ENCODE measurements at places on chromosomes 7 and 10. TPM values are rescaled to one million over a fixed set of nuclear protein-coding genes. Genes with fewer than 3 reads are reported as not detected.

Gene MINDY4
- total RNA-seq: 5.6 TPM

Gene IL6
- not detected for total RNA-seq

GRCh38 chr10:84244651-84245270 lies at the start of gene RGR:
Gene RGR, plus strand, starts transcription at chr10:84245053. Its CDS starts 38 bp downstream, at chr10:84245091.
- ATAC-seq: peak; percentile 74

DNA sequence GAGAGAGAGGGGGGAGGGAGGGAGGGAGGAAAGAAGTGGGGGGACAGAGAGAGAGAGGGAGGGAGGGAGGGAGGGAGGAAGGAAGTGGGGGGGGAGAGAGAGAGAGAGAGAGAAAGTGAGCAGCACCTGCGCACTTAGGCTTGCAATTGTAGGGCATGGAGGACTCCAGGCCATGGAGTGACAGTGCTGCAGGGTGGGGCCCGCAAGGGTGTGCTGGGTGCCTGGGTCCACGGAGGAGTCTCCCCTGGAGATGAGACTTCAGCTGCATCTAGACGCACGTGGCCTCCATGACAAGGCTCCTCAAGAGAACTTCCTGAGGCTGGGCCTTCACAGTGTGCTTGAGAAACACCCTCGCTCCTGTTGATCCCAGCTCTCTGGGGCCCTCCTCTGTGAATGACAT lies 44.5 kb downstream of the CLRN3 start:
- ATAC-seq: no peak

GRCh38 chr10:60291344-60291930 lies 98.2 kb downstream of the ANK3 start:
- no peak for ATAC-seq

- ATAC-seq: no peak
These were observed 355.9 kb downstream of the SFMBT2 start for GRCh38 chr10:7054915-7055314.

GRCh38 chr10:113339121-113339520 lies 213.7 kb upstream of the HABP2 start:
- no peak for ATAC-seq

- no peak for ATAC-seq
These were observed 62.2 kb downstream of the ARHGAP22 start for GRCh38 chr10:48542471-48543181.

GRCh38 chr7:108010377-108010776 lies 7.4 kb upstream of the LAMB1 start:
- no peak for ATAC-seq

Gene ELFN1
- 3.7 TPM for total RNA-seq

GRCh38 chr10:80288849-80289248 lies 609 bp downstream of the MAT1A start:
- ATAC-seq: no peak

Gene UBE2D4
- 22.7 TPM for total RNA-seq

Gene C7orf33
- total RNA-seq: not detected

Gene RTKN2
- not detected for total RNA-seq

- ATAC-seq: no peak
These were observed 354.5 kb downstream of the TFEC start for GRCh38 chr7:115676080-115676479.

GRCh38 chr10:133327651-133328357 lies 8.9 kb downstream of the CALY start:
- no peak for ATAC-seq

Gene GATA3
- total RNA-seq: not detected

DNA sequence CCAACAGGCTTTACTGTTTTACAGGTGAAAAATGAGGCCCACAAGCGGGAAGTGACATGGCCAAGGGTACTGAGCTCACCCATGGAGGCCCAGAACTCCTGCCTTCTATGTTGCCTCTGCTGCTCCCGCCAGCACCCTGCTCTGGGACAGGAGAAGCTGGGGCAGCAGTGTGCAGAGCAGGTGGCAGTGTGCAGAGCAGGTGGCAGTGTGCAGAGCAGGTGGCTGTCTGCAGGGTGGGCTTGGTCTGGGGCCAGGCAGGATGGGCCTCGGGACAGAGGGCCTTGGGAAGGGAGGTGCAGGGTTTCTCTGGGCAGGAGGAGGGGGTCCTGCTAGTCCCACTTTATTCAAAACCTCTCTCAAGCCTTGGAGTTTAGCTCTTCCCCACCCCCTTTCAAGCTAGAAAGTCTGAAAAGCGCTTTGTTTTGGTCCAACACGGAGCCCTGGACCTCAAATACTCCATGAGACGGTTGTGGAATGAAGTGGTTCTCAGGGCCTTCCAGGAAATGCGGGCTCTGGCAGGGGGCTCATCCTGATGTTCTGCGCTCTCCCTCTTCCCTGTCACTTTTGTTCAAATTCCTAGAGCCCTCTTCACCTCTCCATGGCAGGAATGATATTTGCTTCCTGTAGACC lies 26.8 kb downstream of the TSPAN15 start:
- no peak for ATAC-seq

Gene COL13A1
- 1.2 TPM for total RNA-seq

GRCh38 chr7:47578579-47579270 lies 3.2 kb downstream of the TNS3 start:
- no peak for ATAC-seq

DNA sequence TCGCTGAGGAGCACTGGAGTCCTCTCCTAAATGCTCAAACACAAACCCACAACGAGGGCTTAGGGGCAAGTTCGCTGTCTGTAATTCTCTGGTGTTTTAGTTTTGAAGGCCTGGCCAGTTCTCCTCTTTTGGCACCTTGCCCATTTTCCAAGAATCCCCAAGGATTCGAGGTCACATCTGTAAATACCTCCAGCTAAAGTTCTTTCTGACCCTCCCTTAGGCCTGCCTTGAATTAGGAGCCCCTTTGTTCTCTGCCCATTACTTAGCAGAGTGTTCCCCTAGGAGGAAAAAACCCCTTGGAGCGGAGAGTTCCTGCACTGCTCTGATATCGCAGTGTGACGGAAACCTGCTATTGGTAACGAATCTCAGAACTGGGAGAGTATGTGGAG lies 743 bp upstream of the PYROXD2 start:
- ATAC-seq: no peak

DNA sequence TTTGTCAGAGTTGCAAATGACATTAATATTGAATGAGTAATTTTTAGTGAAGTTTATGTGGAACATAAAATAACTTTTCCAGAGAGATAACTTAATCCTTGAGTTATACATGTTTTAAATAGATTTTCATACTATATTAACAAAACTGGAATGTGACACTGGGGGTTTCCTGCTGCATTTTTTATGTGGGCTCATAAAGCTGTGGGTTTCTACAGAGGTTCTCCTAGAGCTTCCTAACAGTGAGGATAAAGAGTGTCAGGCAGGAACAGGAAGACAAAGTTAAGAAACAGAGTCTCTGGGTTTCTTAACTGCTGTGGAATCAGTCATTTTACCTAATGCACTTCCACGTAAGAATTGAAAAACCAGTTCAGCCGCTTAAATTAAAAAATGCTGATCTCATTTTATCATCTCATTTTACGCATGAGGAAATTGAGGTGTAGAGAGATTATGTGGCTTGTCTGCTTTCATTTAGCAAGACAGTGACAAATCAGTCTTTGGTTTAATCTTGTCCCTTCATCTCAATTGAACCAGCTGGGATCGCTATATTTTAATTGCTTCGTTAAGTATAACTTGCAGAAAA lies 5.0 kb downstream of the CD36 start:
- no peak for ATAC-seq

- ATAC-seq: no peak
These were observed 20.5 kb upstream of the CFAP46 start for GRCh38 chr10:132962623-132963429.

DNA sequence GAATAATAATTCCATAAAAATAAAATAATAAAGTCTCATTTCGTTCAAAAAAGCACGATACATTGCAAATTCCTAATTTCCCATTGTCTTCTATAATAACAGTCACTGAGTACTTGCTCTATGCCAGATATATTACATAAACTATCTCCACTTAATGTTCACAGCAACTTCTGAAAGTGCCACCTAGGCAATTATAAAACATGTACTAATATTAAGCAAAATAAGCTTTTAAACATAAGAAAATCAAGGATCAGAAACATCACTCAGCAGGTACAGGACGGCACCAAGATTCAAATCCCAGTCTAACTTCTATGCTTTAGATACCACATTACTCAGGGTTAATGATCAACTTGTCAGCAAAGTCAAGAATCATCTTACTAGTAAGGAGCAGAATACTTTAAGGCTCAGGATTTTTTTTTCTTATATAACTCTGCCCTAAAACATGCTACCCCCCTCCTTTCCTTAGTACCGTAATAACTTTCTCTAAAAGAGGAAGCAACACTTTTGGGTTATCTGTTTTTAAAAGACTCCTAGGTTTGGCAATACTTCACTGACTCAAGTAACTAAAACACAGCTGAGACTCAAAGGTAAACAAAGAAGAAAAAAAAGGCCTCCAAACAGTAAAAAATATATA lies 51.3 kb downstream of the USP6NL start:
- ATAC-seq: no peak

- ATAC-seq: no peak
These were observed 253.6 kb downstream of the ELFN1 start for GRCh38 chr7:1923409-1924257.

Gene IPMK
- total RNA-seq: 6.3 TPM

DNA sequence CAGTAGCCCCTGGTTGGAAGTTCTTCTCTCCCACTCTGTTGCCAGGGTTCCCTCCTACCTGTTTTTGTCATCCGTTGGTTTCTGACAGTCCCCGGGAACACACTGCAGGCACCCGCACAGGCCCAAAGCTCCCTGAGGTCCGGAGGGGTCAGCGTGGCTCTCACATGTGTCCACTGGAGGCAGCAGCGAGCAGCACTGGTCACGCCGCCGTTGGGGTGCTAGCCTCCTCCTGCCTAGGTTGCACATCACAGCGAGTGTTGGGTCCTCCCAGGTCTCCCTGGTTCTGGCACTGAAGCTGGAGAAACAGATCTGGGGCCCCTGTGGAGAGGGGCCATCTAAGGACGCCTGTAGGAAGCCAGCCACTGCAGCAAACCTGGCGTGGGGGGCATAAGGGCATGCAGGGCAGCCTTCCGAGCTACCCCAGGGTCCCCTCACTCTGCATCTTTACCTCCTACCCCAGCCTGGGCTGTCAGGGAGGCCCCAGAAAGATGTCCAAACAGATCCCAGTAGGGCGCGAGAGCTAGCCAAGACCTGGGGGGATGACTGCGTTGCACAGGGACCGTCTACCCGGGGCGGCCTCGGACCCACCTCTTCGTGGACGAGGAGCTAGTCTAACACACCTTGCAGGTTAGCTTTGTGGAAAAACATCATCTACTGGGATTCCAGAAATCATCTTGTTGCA lies 28.9 kb downstream of the LRRC27 start:
- ATAC-seq: no peak

Gene METTL27
- 4.4 TPM for total RNA-seq

All from gastroesophageal sphincter (tissue), 4 donors.